Stimulated activated CD8-positive, alpha-beta memory T cell treated with anti-CD3 and anti-CD28 coated beads, Interleukin-15, amount 100 ng/mL, for 4 hours (primary cell): ENCODE measurements at places on chromosomes 4 and X.

- no peak for DNase-seq
Measured at GRCh38 chr4:154462081-154462810, 29.4 kb downstream of the DCHS2 start.

- no peak for DNase-seq
Measured at GRCh38 chr4:111905511-111905910, 239.7 kb upstream of the FAM241A start.

- no peak for DNase-seq
Measured at GRCh38 chrX:111507933-111508332, 3.5 kb upstream of the SERTM2 start.

- DNase-seq = no peak
Measured at GRCh38 chr4:26126143-26126718, 194.6 kb upstream of the RBPJ start.

GRCh38 chrX:19745077-19745476 lies 142.3 kb downstream of the SH3KBP1 start:
- DNase-seq = no peak

DNA sequence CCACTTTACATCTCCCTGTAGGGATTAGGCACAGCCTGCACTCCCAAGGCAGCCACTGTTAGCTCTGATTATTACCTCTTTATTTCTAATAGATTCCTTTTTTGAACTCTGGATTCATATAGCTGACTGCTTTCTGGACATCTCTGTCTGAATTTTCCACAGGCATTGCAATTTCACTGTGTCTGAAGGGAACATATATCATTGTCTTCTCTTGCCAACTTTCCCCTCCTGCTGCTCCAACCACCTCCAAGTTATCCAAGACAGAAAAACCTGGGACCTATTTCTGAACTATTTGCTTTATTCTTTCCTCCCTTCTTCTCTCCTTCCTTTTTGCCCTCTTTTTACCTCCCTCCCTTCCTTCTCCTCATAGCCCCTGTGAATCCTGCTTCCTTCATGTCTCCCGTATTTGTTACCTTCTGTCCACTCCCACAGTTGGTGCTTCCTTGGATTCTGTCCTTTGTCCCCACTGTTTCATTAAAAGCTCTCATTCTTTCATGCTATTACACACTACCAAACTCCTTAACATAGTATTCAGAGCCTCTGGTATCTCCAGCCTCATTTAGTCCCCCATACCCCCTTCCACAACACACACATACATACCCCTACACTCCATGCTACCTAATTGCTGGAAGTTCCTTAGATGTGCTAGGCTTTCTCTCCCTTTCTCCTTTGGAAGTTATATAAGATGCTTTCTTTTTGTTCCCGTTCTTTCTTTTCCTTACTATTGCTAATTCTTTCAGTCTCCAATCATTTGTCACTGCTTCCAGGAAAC lies 34.7 kb downstream of the FGF2 start:
- no peak for DNase-seq

DNA sequence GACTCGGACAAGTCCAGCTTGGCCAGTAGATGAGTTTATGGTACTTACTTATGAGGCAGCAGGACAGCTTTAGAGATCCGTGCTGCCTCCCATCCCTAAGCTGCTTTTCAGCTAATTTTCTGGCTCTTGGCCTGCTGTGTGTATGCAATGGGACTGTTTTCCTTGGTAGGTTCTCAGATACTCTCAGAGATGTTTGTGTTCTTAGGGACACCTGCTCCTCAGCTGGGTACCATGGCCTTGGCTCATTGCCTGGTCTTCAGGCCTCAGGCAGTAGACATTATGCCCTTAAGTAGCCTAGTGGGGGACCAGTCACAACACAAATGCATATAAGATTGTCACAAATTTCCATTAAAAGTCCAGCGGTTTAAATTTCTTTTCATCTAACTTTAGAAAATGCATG lies 688.0 kb downstream of the PCDH7 start:
- no peak for DNase-seq

- no peak for DNase-seq
Measured at GRCh38 chr4:26490111-26490959, at the start of gene CCKAR. TSS of gene CCKAR (minus strand) at chr4:26490484. CDS start at chr4:26490267, 217 bp downstream.

DNA sequence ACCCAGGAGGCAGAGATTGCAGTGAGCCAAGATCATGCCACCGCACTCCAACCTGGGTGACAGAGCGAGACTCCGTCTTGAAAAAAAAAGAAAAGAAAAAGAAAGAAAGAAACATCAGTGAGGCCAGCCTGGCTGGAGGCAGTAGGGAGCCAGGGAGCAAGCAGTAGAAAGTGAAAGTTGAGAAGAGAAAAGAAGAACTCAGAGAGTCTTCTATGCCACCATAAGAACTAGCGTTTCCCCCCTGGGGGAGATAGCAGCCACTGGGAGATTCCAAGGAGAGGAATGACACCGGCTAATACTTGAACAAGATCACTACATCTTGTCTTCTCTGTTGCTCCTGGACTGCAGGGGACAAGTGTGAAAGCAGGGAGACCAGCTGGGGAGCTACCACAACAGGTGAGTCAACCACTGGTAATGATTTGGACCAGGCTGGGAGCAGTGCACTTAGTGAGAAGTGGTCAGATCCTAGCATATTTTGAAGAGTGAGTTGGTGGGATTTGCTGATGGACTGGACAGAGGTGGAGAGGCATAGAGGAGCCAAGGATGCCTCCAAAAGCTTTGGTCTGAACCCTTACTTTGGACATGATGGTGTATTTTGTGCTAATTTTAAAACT lies 33.4 kb downstream of the SLC2A9 start:
- no peak for DNase-seq

DNA sequence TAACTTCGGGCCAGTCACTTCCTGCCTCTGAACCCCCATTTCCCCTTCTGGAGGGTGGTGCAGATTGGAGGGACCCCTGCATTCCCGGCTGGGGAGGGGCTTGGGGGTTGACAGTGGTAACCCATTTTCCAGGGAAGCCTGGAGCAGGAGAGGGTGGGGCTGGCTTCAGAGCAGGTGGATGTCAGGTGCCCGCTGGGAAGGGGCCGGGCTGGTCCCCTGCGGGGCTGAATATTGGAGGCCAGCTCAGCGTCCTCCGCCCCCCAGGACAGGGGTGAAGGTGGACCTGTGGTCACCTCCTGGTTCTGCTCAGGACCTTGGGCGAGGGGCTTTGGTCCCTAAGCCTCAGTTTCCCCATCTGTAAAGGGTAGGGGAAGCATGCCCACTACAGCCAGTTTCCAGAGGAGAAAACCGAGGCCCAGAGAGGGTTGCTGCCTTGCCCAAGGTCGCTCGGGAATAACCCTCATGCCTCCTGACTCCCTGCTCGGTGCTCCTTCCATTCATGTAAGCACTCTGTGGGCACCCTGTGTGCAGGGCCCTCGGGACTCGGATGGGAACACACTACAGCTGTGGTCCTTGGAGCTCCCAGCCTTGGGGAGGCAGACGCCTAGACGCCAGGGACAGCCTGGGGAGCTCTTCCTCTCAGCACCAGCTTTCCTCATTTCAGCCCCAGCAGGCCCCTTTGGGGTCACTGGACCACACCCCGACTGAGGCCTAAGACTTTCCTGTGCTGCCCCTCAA lies 683 bp downstream of the MAN2B2 start:
- no peak for DNase-seq

- no peak for DNase-seq
Measured at GRCh38 chr4:107685740-107686139, 34.3 kb downstream of the PAPSS1 start.

- DNase-seq = no peak
Measured at GRCh38 chr4:8919651-8920288, 48.1 kb upstream of the HMX1 start.

- DNase-seq = no peak
Measured at GRCh38 chrX:17412692-17413091, 37.7 kb downstream of the NHS start.

- DNase-seq = no peak
Measured at GRCh38 chrX:52424656-52425055, 55.8 kb downstream of the XAGE2 start.

DNA sequence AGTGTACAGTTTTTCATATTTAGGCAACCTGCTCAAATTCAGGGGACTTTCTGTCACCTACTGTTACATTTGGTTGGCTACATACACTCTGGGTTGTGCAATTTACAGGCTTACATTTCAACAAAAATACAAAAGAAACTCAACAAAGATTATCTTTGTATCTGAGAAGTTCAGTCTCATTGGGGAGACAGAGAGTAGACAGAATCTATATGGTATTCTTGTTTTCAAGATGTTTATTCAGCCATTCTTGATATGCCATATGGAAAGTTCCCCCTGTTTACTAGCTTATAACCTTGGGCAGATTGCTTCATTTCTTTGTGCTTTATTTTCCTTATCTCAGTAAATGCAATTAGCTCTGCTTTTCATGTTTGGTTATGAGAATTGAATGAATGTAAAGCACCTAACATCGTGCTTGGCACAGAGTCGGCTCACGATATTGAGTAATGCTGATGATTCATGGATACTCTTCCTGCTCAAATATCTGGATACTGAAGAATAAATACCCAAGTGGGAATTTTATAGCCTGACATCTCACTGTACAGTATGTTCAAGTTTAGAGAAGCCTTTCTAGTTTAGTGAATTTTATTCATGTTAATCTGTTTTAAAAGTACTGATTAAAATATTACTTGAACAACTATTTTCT lies 96.5 kb upstream of the PACRGL start:
- no peak for DNase-seq

GRCh38 chr4:47031751-47032404 lies 511 bp downstream of the GABRB1 start:
- no peak for DNase-seq

- no peak for DNase-seq
Measured at GRCh38 chr4:169305651-169306050, 34.9 kb upstream of the SH3RF1 start.

- peak; percentile 64 for DNase-seq
Measured at GRCh38 chr4:113682730-113683537, 78.6 kb downstream of the CAMK2D start.

GRCh38 chr4:55439023-55439422 lies 43.3 kb downstream of the TMEM165 start:
- DNase-seq = no peak

DNA sequence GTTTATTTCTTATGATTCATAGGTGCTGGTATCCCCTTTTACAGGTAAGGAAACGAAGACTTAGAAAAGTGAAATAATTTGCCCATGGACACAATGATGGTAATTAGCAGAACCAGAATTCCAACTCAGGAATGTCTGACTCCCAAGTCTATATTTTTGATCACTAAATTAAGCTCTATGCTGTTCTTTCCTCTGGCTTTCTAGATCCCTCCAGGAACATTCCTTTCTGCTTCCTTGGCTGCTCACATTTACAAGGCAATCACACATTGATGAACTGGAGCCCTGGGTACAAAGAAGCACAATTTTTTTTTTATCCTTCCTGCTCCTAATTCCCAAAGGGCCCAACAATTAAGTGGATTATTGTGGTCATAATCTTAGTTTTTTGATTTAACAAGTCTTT lies 7.0 kb upstream of the CDKN2AIP start:
- no peak for DNase-seq

DNA sequence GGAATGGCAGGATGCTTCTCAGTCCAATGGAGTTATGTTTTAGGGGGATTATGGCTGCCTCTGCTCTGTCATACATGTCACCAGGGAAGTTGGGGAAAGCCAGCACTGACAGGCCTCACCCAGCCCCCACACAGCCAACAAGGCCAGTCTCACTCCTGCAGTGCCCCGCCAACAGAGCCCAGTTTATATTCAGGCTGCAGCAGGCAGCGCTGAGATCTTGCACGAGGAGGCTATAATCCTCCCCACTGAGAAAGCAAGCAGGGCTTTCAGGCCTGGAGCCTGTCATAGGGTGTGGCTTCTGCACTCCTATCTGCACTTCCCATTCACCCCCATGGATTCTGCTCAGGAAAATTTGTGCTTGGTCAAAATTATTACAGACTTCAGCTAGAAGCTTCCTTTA lies 25.1 kb downstream of the ADAD1 start:
- DNase-seq = no peak

DNA sequence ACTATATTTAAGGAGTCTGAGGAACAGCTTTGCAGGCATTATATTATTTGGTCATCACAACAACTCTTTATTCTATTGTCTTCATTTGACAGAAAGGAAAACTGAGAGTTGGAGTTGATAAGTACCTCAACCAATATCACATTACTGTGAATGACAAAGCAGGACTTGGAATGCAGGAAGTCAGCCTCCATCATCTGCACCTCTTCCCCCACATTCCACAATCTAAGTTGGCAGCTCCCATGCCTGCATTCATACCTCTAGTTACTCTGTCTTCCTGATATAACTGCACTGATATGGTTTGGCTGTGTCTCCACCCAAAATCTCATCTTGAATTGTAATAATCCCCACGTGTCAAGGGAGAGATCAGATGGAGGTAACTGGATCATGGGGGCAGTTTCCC lies 356.7 kb downstream of the GALNTL6 start:
- no peak for DNase-seq

GRCh38 chrX:42460706-42461105 lies 317.3 kb downstream of the PPP1R2C start:
- DNase-seq = no peak

DNA sequence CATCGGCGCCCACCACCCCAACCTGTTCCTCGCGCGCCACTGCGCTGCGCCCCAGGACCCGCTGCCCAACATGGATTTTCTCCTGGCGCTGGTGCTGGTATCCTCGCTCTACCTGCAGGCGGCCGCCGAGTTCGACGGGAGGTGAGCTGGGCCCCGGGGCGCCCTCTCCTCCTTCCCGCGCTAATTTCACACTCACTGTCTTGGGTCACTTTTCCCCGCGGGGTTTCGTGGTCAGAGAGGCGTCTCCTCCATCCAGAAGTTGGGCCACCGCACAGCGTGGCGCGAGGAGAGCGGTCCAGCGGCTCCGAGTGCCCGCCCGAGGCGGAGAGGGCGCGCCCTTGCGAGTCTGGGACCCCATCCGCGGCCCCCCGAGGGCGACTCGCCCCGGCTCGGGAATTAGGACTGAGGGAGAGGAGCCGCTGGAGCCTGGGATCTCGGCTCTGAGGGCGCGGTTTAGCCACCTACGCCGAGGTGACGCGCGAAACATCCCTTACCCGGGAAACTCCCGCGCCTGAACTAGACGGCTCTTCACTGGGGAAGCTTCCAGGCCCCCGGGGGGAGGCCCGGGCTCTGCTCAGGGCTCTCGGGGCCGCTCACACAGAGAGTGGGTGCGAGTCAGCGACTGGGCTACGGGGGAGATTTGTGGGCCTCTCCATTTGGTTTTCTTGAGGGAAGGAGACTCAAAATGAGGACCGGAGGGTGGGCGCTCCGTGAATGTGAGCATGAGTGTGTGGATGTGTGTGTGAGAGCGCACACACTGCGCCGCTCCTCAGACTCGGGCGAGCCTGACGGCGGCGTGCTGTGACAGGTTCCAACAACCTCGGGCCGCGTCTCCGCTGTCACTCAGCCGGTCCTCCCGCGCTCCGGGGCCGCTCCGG lies 551 bp downstream of the NPNT start:
- DNase-seq = no peak

- DNase-seq = no peak
Measured at GRCh38 chrX:40496728-40497127, 84.0 kb upstream of the ATP6AP2 start.

GRCh38 chr4:144342949-144343760 lies 202.6 kb upstream of the GYPA start:
- no peak for DNase-seq

GRCh38 chrX:46617906-46618305 lies 44.3 kb downstream of the CHST7 start:
- DNase-seq = no peak
